Femur (tissue), 1 donor: ENCODE measurements at places on chromosomes 3 and 15.

- DNase-seq, result no peak
These were observed 58.4 kb upstream of the GOLIM4 start for GRCh38 chr3:168154089-168154488.

GRCh38 chr3:49717959-49718857 lies 1.3 kb downstream of the AMIGO3 start:
- peak; percentile 55 for DNase-seq

GRCh38 chr3:71548705-71549384 lies 34.7 kb downstream of the FOXP1 start:
- no peak for DNase-seq

DNA sequence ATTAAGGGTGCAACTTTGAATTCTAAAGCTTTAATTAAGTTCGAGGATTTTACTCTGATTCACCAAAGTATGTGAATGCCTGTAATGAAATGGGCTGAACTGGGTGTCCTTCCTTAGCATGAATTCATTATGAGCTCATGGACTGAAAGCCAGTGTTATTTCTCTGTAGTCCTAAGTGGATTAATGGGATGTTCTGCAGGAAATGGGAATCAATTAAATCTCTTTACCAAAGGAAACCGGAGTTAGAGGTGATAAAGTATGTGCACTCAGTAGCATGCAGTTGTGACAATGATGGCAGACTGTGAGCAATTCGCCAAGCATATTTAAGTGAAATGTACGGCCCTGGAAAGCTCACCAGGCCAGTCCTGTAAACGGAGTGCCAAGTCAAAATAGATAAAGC lies 138.7 kb downstream of the CHL1 start:
- no peak for DNase-seq

DNA sequence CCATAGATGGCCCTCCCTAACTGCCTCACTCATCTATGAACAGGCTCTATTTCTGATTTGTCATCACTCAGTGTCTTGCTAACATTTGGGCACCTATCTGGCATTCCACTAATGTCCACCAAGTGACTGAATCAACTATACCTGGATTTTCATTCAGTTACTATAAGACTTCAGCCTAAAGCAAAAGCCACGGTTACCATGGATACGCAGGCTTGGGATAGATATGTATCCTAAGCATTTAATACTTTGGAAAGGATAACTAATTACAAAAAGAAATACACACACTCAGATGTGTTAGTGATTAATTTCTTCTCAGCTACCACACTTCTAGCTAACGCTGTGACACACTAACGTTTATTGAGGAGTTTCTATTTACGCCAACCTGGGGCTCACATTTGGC lies 899.5 kb upstream of the CFAP20DC start:
- DNase-seq, result no peak

DNA sequence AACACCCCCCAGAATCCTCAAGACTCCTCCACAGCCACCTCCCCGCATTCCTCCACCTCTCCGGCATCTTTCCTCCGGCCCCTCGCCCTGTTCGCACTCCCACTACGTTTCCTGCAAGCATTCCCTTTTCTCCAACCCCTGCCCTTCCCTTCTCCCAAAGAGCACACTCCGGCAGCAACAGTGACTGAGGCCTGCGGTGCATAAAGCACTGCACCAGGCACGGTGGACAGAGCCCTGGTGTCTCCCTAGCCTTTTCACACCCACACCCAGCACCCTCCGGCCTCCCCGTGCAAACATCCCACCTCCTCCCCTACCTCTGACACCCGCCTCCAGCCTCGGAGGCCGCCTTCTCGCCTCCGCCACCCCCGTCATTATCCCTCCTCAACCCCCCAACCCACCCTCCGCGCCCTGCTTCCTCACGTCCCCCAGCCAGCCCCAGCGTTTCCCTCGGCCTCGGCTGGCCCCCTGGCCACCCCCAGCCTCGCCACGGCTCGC lies 577 bp downstream of the ZNF148 start:
- DNase-seq, result no peak

- DNase-seq, result no peak
These were observed 31.9 kb downstream of the EHD4 start for GRCh38 chr15:41940441-41940857.

DNA sequence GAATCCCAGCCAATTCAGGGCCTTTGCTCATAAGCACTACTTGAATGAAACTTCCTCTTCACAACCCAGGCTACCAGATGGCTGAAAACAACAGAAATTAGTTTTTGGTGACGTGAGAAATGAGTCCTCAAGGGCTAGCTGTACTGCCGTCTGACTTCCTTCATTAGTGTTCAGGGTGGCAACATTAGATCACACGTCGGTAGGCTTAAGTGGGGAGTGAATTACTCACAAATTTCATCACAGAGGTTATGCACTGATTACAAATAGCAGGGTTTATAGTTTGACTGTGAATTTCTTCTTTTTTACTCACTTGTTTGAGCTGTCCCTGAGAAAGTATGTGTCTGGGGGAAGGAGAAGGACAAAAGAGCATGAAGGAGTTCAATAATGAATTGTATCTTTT lies 397.2 kb downstream of the GAP43 start:
- DNase-seq, result no peak

GRCh38 chr3:99298661-99299060 lies 339.7 kb upstream of the COL8A1 start:
- no peak for DNase-seq

- no peak for DNase-seq
These were observed 3.9 kb downstream of the ITIH3 start for GRCh38 chr3:52798376-52798977.
